Hair follicle dermal papilla cell (primary cell): ENCODE measurements at places on chromosomes 5 and 9. TPM values are rescaled to one million over a fixed set of nuclear protein-coding genes. Genes with fewer than 3 reads are reported as not detected.

The PCDHA5 gene
- total RNA-seq = 0.16 and 0.24 TPM in 2 replicates

The LRRC19 gene
- not detected in 2 replicates for total RNA-seq

The TXNDC15 gene
- 113 and 128 TPM in 2 replicates for total RNA-seq

The MGAT4B gene
- 82.0 and 88.6 TPM in 2 replicates for total RNA-seq

The GRXCR2 gene
- total RNA-seq = not detected in 2 replicates

The WHRN gene
- 2.2 and 3.6 TPM in 2 replicates for total RNA-seq

The ARSB gene
- 40.1 and 44.9 TPM in 2 replicates for total RNA-seq

The PDLIM4 gene
- total RNA-seq = 65.0 and 78.2 TPM in 2 replicates

The CCL28 gene
- total RNA-seq = 6.0 and 6.7 TPM in 2 replicates

The ZNF608 gene
- total RNA-seq = 31.0 and 57.8 TPM in 2 replicates

The GRM6 gene
- under 0.01 TPM in 1 of 2 replicates, not detected in the other for total RNA-seq

The FAM114A2 gene
- 39.8 and 42.7 TPM in 2 replicates for total RNA-seq

The GNE gene
- 32.7 and 37.5 TPM in 2 replicates for total RNA-seq

The OR1J1 gene
- not detected in 2 replicates for total RNA-seq

The MACIR gene
- total RNA-seq = 8.4 and 12.0 TPM in 2 replicates

The GABRB2 gene
- under 0.01 TPM in 1 of 2 replicates, not detected in the other for total RNA-seq

The LMAN2 gene
- 234 and 285 TPM in 2 replicates for total RNA-seq

The SHC3 gene
- total RNA-seq = 7.8 and 25.3 TPM in 2 replicates

The JAKMIP2 gene
- 7.8 and 8.1 TPM in 2 replicates for total RNA-seq

The PLCXD3 gene
- total RNA-seq = under 0.01 and 0.12 TPM in 2 replicates

The TAF1L gene
- total RNA-seq = not detected in 2 replicates

The DDX46 gene
- total RNA-seq = 13.8 and 19.3 TPM in 2 replicates

The SAXO1 gene
- total RNA-seq = under 0.01 TPM in 2 replicates

The KIF24 gene
- 0.97 TPM in 2 replicates for total RNA-seq

The EGFLAM gene
- 1.6 and 2.3 TPM in 2 replicates for total RNA-seq

The MAN1B1 gene
- total RNA-seq = 81.1 and 82.9 TPM in 2 replicates

The TRIM7 gene
- 2.1 and 4.0 TPM in 2 replicates for total RNA-seq

The SLC34A3 gene
- total RNA-seq = under 0.01 TPM in 1 of 2 replicates, not detected in the other

The SLC4A9 gene
- not detected in 2 replicates for total RNA-seq

The SLC6A19 gene
- total RNA-seq = not detected in 2 replicates

The SLC25A2 gene
- 1.3 and 1.9 TPM in 2 replicates for total RNA-seq

The FOXD4 gene
- total RNA-seq = 0.16 and 0.24 TPM in 2 replicates

The FBLL1 gene
- total RNA-seq = 0.65 and 1.8 TPM in 2 replicates

The ADGRV1 gene
- total RNA-seq = under 0.01 and 0.24 TPM in 2 replicates

The CCT5 gene
- total RNA-seq = 219 and 222 TPM in 2 replicates

The DEPDC1B gene
- 1.3 and 2.1 TPM in 2 replicates for total RNA-seq

The ITGA2 gene
- total RNA-seq = 4.5 and 6.3 TPM in 2 replicates

The RMRP gene
- total RNA-seq = 68,660 and 79,842 TPM in 2 replicates

The ZNF454 gene
- 0.85 and 3.4 TPM in 2 replicates for total RNA-seq

The ANKRD33B gene
- 3.4 and 7.0 TPM in 2 replicates for total RNA-seq

The CXCL14 gene
- total RNA-seq = 1.2 and 2.1 TPM in 2 replicates

The F2RL2 gene
- total RNA-seq = 15.9 and 24.7 TPM in 2 replicates

The WDR31 gene
- 1.6 and 2.2 TPM in 2 replicates for total RNA-seq

The PCDHGA1 gene
- total RNA-seq = 1.1 and 1.6 TPM in 2 replicates

The ENTPD2 gene
- not detected in 2 replicates for total RNA-seq
